Aorta (tissue), 5 donors: ENCODE measurements at places on chromosomes 5 and 9.

DNA sequence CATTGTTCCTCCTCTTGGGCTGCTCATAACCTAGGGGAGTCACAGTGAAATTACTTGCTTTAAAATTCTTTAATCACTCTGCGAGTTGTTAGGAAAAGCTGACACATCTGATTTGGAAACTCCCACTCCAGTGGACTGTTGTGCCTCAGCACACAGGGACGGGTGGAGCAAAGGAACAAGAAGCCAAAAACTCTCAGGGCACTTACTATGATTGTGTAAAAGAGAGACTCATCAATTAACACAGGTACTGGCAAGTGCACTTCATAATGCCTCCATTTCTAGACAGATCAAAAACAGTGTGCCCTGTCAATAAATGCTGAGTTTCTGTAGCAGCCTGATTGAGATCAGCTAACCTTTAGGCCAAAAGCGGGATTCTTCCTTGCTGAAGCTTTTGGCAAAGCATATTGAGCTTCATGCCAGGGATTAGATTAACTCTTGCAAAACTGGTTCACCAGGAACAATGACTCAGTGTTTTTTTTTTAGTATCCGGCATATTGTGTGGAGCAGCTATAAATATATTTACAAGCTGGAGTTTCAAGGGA is 55.9 kb downstream of the TMC1 start:
- no peak for DNase-seq

DNA sequence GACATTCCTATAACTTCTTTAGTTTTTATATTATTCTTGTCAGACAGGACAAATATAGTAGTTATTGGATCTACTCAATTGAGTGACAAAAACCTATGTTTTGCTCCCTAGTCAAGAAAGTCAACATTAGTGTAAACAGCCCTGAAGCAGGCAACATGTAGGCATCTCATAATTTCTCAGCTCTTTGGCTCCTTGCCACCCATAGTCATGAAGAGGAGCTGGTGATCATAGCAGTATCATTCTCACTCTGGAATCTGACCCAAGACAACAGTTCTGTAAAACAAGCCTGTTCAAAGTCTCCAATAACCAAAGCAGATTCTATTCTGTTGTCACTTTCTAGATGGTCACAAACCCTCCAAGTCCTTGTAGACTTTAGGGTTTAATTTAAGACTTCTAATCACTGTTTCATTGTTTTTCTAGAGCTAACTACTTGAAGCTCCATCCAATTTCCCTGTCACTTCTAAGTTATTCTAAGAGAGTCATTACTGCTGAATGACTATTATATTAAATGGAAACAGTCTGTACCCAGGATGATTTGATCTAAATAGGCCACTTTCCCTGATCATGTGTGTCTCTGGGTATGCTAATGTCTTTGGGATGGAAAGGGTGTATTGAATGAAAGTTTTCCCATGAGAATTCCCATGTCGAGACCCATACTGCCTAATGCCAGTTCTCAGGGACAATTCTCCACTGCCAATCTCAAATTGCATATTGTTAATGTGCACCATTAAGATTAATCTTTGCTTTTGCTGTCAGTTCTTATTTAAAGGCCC is 533.3 kb downstream of the ACTL7B start:
- DNase-seq = no peak

DNA sequence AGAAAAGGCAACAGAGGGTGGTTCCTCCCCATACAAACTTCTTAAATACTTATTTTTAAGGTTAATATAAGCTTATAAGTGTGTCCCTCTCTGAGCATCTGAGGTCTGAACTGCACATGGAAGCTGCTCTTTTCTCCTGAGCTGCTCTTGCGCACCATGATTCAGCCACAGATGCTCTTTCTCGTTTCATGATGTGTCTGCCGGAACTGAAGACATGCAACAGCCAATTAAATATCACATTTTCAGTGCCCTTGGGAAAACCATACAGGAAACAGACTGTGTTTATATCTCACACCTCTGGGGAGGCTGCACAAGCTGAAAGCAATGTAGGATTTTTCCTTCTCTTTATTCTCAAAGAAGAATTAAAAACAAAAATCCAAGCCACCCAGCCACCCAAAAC is 96.8 kb upstream of the NREP start:
- no peak for DNase-seq

DNA sequence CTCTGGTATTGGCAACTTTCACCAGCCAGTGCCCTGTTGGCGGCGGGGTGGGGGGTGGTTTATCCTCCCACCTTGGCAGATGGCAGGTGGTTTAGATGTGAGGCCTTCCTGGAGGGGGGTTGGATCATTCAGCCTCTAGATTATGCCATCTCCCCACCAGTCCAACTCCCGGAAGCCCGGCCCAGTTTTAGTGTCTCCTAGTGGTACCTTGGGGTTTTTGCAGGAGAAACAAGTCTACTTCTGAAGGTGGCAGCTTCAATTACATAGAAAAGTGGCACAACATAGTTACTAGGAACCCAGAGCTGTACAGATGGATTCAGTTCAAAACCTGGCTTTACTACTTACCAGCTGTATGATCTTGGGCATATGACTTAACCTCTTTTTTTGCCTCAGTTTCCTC is 11.3 kb downstream of the PRLR start:
- DNase-seq = no peak

DNA sequence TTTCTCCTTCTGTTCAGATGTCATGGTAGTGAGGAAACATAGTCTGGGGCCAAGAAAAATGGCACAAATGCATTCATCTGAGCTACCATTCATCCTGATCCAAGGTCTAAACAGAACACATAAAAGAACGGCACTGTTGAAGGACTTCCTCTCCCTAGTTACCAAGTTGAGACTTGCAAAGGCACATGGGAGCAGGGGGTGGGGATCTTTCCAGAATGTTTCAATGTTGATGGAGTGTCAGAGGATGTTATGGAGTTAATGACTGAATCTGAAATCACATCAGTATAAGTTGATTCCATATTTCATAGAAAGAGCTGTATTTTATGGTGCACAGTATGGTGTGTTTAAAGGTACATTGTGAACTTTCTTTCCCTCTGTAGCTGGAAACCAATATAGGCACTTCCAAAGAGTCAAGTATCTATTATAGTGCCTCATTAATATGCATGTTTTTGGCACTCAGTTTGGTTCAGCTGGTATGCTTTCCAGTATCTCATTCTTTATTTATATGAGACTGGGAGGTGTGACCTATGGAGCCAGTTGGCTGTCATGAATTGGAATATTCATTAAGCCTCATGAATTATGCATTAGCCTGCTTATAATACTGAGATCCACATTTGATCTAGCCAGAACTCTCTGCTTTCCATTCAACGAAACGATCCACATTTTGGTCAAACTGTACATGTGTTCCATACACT is 603.0 kb downstream of the NR2F1-AS1 start:
- no peak for DNase-seq
